ENCODE measurements at places on chromosomes 4 and X.
A peak's percentile ranks its signal among the peaks of the same experiment; 100 is the strongest.

DNA sequence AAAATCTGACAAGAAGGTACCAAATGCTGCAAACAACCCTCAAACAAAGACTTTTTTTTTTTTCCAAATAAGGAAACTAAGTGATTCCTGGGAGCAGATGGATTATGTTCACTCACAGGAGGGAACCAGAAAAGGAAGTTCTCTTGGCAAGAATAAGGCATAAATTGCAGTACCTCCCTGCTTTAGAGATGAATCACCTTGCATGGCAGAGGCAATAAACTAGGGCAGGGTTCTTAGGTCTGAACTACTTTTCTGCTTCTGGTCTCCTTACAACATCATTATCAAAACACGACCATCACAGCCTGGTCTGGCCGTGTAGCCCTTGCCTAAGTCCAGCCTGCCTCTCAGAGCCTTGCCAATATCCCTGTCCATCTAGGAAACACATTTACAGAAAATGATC, 6.3 kb downstream of the TMEM31 start:
- DNase-seq = no peak

DNA sequence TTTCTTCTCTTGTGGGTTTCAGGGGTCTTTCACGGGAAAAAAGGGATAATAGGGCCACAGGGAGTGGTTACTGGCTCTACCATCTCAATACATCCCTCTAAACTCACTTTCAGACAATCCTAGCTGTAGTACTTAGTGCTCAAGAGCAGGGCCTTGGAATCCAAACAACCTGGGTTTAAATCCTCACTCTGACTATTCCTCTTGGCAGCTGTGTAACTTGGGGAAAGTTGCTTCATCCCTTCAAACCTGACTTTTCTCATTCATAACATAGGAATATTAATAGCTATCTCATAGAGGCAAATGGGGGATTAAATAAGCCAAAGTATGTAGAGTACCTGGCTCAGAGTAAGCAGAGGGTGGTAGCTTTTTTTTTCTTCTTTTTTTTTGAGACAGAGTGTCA, 32.4 kb downstream of the CCNG2 start:
- DNase-seq = no peak

DNA sequence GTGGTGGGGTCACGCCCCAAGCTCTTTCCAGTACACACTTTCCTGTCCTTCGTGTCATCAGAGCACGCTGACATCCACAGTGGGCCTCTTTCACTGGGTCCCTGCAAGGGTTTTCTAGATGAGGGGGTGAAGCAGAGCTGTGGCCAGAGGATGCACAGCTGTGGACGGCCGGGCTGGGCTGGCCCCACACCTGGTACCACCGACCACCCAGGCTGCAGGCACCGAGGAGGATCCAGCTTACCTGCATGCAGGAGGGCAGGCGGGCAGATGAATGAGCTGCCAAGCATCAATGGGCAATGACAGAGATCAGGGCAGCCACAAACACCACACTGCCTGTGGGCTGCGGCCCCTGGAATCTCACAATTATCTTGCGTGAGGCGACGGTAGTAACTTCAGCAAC, 9.5 kb upstream of the GRPEL1 start:
- DNase-seq = no peak

DNA sequence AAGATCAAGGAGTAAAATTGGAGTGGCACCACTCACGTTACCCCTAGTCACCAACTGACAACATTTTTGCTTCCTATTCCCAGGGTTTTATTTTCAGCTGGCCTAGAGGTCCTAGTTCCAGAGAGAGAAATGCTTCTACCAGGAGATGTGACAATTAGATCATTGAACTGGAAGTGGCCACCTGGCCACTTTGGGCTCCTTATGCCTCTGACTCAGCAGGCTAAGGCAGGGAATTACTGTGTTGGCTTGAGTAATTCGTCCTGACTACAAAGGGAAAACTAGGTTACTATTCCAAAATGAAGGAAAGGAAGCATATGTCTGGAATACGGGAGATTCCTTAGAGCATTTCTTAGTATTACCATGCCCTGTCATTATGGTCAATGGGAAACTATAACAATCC, 831.6 kb upstream of the NDST4 start:
- no peak for DNase-seq

- no peak for DNase-seq
Observed at GRCh38 chr4:182843808-182844325, 73.3 kb downstream of the DCTD start.

GRCh38 chr4:138910914-138911336, 104.7 kb upstream of the NOCT start:
- DNase-seq = no peak

DNA sequence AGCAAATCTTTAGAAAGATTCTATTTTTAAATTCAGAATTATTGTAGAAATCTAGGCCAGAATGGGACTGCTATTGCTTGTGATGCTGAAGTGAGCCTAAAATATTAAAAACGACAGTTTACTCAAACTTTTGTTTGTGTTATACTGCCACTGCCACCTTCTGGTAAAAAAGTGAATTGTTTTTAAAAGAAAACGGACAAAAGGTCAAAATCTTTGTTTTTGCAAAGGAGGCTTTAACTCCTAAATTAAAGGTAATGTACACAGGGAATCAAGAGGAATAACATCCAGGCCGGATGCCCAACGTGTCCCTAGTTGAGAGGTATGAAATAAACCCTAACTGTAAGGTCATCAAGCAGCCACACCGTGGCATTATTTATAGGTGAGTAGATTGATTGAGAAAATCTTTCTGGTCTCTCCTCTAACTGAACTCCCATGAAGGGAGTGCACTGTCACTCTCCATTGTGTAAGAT, 338.3 kb upstream of the GALNT7 start:
- DNase-seq = no peak

DNA sequence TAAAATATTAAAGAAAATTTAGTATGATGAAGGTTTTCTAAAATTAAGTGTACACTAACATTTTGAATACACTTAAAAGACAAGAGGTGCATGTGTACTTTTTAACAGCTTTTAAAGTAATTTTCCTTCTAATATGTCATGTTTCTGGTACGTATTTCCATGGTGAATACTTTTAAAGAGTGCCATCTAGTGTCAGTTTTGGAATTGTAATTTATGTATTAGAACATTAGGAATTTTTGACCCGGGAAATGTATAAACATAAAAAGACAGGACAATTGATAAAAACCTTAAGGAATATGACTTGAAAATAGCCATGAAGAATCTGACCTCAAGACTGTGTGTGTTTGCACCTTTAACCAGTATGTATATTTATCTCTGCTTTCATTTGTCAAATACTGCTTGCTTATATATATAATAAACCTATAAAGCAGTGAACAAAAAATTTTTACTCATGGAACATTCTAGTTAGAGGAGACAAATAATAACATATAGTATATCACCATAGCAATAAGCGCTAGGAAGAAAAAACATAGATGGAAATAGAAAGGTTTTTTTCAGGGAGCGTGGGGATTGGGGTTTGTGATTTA, 7.2 kb downstream of the GSTCD start:
- peak; percentile 17 for DNase-seq

GRCh38 chrX:22059775-22060174, 27.6 kb downstream of the PHEX start:
- no peak for DNase-seq

DNA sequence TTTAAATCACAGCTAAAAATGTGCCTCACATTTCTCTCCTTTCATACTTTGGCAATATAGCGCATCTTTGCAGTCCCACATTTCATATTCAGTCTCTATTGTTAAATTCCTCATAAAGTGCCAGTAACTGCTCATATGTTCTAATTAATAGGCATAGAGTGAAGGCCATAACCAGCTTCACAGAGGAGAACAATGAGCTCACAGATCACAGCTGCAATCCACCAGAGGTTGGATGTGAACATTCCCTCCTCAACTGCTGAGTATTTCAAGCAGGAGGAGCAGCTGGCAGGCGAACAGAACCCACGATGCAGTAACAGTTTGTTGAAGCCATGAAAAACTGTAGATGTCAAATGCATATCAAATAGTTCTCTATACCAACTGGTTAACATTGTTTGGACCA, 2088.7 kb upstream of the AGA start:
- no peak for DNase-seq

DNA sequence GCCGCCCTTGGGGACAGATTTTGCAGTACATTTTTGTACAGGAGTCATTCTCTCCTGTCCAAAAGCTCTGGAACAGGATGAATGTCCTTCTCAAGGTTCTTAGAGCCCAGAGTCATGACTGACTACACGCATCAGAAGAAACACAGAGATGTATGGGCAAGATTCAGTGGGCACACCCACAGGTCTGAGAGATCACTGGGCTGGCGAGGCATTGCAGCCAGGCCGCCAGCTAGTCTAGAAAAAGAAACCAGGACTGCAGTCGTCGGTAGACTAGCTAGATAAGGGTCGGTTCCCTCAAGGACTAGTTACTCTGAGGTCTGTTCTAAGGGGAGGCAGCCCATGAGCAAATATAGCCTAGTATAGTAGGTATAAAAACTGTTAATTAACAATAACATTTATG, 19.8 kb downstream of the GBA3 start:
- DNase-seq = no peak

- DNase-seq = no peak
Observed at GRCh38 chr4:88091378-88091777, 67.1 kb downstream of the ABCG2 start.

DNA sequence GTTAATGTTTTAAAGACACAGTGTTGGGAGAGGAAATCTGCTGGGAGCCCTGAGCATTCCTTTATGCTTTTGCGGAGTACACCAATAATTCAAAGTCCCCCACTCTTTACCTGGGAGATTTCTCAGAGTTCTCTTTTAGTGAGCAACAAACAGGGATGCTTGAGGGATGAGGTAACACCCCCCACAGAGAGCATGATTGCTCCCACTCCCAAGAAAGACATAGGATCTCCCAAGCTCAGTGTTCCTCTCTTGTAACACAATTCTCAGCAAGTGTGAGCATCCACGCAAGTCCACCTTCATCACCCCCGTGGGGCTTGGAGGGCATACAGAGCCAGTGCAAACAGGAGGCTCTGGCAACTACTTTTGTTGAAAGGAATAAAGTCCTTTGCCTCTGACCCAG, 36.1 kb downstream of the GSPT2 start:
- DNase-seq = no peak

DNA sequence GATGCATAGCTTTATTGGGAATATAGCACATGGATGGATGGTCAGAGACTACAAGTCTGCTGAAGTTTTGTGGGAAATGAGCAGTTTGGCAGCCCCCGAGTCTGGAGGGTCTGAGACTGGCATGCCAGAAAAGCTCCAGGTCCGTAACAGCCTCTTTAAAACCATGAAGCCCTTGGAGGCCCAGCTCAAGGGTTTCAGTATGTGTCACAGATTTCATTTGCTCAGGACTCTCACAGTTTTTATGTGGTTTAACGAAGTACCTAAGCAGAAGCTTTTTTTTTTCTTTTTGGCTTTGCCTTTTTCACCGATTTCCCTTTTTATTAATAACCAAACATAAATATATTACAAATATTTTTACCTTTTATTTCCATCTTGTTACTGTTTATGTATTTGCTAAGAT, 30.6 kb upstream of the TMEM184C start:
- no peak for DNase-seq

GRCh38 chr4:74884266-74884665, 48.6 kb upstream of the PARM1 start:
- DNase-seq = no peak

DNA sequence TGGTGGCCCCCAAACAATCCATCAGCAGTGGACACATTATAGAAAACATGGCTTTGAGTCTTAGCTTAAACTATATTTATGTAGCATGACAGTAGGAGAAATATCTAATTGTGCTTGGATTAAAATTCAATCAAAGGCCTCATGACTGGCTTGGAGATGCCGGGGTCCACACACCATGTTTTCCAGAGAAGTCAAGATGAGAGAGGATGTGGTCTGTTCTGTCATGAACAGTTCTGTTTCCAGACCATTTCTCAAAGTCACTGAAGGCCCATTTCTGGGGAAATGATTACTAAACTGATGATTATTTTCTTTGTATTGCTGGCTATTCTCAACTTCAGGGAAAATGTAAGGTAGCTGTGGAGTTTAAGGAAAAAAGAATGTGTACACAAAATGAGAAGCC, 76.3 kb downstream of the C4orf51 start:
- DNase-seq = no peak

Data from central memory CD4-positive, alpha-beta T cell (primary cell).